ENCODE measurements at places on chromosomes 2 and 18. TPM values are rescaled to one million over a fixed set of nuclear protein-coding genes. Genes with fewer than 3 reads are reported as not detected.

- no peak overlapping the region for H3K4me3 ChIP-seq
- H3K4me1 ChIP-seq, result no peaks in the 10 kb centered on the region
- DNase-seq, result peak; percentile 44
- no peaks in the 10 kb centered on the region for H3K27me3 ChIP-seq
- H3K36me3 ChIP-seq, result no peaks in the 10 kb centered on the region
Measured at GRCh38 chr2:14301331-14301730, 331.2 kb upstream of the LRATD1 start.

DNA sequence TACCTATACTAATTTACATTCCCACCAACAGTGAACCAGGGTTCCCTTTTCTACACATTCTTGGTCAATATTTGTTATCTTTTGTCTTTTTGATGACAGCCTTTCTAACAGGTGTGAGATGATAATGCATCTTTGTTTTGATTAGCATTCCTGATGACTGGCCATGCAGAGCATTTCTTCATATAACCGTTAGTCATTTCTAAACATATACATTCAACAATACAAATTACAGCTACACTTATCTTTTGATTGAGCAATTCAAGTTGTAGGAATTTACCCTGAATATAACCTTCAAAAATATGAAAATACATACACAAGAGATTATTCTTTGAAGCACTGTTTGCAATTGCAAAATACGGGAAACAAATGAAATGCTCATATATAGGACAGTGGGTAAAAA lies 94.9 kb downstream of the TMEM131 start:
- no peak overlapping the region for H3K4me3 ChIP-seq
- H3K27ac ChIP-seq, result no peak overlapping the region
- DNase-seq, result no peak
- no peaks in the 10 kb centered on the region for H3K4me1 ChIP-seq
- no peaks in the 10 kb centered on the region for H3K36me3 ChIP-seq

DNA sequence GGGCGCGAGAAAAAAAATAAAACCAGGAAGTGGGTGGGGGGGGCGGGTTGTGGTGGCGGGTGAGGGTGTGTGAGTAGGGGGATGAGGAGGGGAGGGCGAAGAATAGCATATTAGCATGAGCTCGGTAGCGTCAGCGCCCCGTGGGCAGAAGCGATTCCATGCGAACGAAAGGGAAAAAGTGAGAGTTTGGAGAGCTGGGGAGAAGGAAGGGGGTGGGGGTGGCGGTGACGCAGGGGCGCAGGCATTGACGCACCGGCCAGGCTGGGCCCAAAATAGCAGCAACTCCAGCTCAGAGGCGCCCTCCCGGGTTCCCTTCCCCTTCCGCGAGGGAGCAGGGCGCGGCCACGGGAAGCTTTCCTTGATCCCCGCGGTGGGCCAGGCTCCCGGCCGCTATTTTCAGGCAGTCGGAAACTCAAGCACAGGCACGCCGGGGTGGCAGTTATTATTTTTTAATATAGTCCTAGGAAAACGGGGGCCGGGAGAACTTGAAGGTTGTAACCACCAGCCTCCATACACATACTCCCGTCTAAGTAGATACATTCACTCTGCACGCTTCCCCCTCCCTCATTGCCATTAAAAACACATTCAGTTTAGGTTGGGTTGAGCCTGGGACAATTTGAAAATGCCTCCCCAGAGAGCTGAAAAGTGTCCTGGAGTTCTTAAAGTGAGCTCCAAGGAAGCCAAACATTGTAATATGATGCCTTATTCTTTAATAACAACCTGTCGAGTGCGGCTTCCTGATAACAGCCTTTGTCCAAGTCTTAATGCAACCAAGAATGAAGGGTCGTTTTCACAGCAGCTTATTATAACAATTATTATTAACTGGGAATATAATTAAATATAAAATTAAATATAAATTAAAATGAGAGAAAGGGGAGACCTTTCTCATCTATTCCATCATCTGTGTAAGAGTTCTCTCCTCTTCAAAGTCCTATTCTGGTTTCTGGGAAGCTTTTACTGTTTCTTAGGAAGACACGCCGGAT lies 2.3 kb upstream of the NR4A2 start:
- H3K27ac ChIP-seq, result no peak overlapping the region
- H3K36me3 ChIP-seq, result no peaks in the 10 kb centered on the region
- peaks cover 63% of the 10 kb centered on the region for H3K27me3 ChIP-seq

- H3K4me3 ChIP-seq, result no peak overlapping the region
- no peaks in the 10 kb centered on the region for H3K36me3 ChIP-seq
- peak; percentile 78 for DNase-seq
- no peak overlapping the region for H3K27ac ChIP-seq
Measured at GRCh38 chr2:121008975-121009374, 273.3 kb downstream of the GLI2 start.

DNA sequence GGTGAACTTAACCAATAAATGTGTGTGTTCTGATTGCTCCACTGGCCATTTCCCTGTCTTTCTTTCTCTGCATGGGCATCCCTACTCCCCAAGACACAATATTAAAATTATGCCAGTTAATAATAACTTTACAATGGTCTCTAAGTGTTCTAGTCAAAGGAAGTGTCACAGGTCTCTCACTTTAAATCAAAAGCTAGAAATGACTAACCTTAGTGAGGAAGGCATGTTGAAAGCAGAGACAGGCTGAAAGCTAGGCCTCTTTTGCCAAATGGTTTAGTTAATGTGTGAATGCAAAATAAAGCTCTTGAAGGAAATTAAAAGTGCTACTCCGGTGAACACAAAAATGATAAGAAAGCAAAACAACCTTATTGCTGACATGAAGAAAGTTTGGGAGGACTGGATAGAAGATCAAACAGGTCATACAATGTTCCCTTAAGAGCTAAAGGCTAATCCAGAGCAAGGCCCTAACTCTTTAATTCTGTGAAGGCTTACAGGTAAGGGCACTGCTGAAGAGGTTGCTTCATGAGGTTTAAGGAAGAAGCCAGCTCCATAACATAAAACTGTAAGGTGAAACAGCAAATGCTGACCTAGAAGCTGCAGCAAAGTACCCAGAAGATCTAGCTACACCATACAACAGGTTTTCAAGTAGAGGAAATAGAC lies 44.0 kb upstream of the ARHGAP15 start:
- H3K4me3 ChIP-seq, result no peak overlapping the region
- H3K4me1 ChIP-seq, result no peaks in the 10 kb centered on the region
- no peak for DNase-seq
- H3K27ac ChIP-seq, result no peak overlapping the region

Gene C1GALT1C1L
- not detected for total RNA-seq

Gene AGXT
- not detected for total RNA-seq

Gene NOL4
- 4.4 TPM for total RNA-seq

Gene AFF3
- total RNA-seq, result 5.9 TPM

Gene CAPN13
- total RNA-seq, result 0.94 TPM
